NAMALWA (cell line): ENCODE measurements at places on chromosomes 3 and 15.

DNA sequence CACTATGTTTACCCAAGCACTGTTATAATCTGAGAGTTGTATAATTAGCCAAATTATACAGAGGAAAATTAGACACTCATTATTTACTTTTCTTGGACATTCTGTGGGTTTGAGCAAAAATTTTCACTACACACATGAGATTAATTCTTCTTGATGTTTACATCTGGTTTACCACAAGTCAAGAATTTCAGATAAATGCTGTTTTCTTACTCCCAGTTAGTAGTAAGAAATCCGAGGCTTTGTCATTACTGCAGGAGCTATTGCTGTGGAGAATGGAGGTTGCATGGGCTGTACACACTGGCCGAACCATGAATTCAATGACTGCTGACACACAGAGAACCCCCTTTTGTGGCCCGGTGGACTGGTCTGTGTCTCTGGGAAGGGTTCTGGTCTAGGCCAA, 207.7 kb upstream of the CFAP20DC start:
- DNase-seq, result no peak

DNA sequence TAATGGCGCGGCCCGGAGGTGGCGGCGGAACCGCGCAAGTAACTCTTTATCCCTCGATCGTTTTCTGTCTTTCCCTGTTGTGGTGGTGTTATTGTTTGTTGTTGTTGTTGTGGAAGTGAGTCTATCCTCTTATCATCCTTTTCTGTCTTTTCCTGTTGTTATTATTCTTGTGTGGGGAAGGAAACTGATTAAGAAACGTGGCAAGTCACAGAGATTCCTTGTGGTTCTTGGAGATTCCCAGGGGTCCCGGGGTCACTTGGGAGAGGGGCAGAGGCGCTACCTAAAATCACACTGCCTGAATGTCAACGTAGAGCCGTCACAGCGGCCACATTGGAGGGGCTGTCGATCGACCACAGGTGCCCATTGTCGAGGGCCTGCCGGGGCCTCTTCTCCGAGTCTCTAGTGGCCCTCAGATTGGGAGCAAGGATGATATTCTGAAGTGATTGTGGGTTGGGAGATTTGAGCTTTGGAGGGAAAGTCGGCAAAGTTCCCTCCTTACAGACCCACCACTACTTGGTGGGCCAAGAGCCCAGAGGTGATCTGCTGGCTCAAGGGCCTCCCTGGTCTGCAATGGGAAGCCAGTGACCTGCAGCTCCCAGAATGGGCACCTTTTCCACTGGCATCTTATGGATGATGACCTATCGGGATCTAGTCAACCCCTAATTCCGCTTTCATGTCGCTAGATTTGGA, 790 bp downstream of the PARP14 start:
- no peak for DNase-seq

DNA sequence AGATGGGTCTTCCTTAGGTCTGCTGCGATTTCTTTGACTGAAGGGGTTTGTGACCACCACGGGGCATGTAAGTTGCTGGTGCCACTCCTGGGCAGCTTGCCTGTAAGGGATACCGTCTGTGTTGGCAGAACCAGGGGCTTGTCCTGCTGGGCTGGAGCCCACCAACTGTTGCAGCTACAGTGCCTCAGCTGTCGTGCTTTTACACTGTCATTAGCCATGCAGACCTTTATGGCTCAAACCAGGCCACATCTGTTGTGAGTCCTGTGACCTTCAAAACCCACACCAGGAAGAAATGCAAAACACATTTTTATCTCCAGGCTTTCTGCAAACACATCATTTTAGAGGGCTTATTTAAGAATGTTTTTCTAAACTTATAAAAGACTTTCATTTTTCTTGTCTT, 168.7 kb downstream of the PTPRG start:
- no peak for DNase-seq

GRCh38 chr15:75659928-75660645, 12.4 kb downstream of the SNX33 start:
- no peak for DNase-seq

GRCh38 chr3:38655708-38656300, 6.3 kb upstream of the SCN5A start:
- peak; percentile 74 for DNase-seq

DNA sequence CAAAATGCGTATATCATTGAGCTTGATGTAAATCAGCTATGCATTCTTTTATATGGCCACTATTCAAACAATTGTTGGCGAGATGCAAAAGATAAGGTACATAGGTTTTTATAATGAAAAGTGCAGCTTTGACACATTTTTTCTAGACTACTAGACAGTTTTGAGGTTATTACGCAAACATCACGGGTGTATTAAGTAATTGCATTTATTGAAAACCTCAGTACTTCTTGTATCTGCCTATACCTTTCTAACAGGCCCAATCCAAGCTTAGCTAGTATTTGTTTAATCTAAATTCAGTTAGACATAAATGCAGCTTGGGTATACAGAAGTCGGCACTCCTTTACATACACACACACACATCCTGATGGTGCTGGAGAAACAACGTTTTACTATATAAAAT, 2.7 kb downstream of the SPESP1 start:
- no peak for DNase-seq

GRCh38 chr15:94263341-94264273, 32.2 kb downstream of the MCTP2 start:
- DNase-seq, result peak; percentile 45
